ENCODE measurements at places on chromosomes 6 and 20. TPM values are rescaled to one million over a fixed set of nuclear protein-coding genes. Genes with fewer than 3 reads are reported as not detected.

The TLDC2 gene
- not detected for total RNA-seq

The BPI gene
- 0.91 TPM for total RNA-seq

The RSPO3 gene
- total RNA-seq, result 0.42 TPM

The MAP7 gene
- 0.15 TPM for total RNA-seq

The C4A gene
- total RNA-seq, result 5.6 TPM

The ADTRP gene
- total RNA-seq, result 1.4 TPM

The PTPRT gene
- not detected for total RNA-seq

The MYBL2 gene
- 51.2 TPM for total RNA-seq

The TSPO2 gene
- not detected for total RNA-seq

The LY6G5C gene
- 2.5 TPM for total RNA-seq

The MYCT1 gene
- total RNA-seq, result 0.37 TPM

The CYP21A2 gene
- not detected for total RNA-seq

The C6orf58 gene
- not detected for total RNA-seq

- no peak for DNase-seq
Measured at GRCh38 chr6:169145496-169145895, 108.2 kb downstream of the THBS2 start.

- no peak for DNase-seq
Measured at GRCh38 chr6:136492409-136492808, 57.8 kb downstream of the MAP7 start.

- DNase-seq, result no peak
Measured at GRCh38 chr6:138991206-138991605, 3.2 kb upstream of the REPS1 start.

- DNase-seq, result no peak
Measured at GRCh38 chr20:25083141-25083772, 1.3 kb upstream of the VSX1 start.

- DNase-seq, result no peak
Measured at GRCh38 chr20:20859510-20859909, 147.1 kb upstream of the RALGAPA2 start.

DNA sequence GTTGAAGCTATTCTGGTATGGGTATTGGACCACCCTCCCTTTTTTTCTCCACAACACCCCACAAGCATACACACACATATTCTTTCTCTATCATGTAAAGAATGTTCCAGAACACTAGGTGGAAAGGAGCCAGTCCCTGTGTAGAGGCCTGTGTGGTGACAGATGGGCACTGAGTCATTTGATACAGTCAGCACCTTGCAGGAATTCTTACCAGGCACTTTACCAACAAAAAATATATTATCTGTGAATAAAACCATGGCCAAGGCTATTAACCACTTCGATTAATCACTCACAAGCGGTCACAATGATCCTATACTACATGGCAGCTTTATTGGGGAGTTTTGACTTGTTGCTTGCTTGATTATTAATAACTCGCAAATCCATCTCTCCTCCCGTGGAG is 149.5 kb downstream of the BFSP1 start:
- peak; percentile 20 for DNase-seq

DNA sequence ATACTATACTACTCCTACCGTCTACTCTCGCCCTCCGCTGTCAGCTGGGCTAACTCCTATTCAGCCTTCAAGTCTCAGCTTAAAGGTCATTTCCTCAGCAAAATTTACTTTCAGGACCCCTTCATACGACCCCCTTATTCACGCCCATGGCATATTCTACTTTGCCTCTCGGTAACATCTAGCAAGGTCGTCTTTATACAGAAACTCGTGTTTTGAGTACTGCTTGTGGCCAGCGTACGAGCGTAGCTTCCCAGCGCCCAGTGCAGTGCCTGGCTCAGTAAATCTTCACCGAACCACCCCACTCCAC is 546 bp downstream of the CRNKL1 start:
- no peak for DNase-seq

- DNase-seq, result no peak
Measured at GRCh38 chr6:112021691-112022310, 32.1 kb upstream of the CCN6 start.

GRCh38 chr6:15921243-15921642 is 207.6 kb upstream of the MYLIP start:
- DNase-seq, result no peak

GRCh38 chr20:13105039-13105438 is 96.3 kb downstream of the SPTLC3 start:
- no peak for DNase-seq

- DNase-seq, result no peak
Measured at GRCh38 chr20:37163832-37164554, 15.1 kb upstream of the RPN2 start.

DNA sequence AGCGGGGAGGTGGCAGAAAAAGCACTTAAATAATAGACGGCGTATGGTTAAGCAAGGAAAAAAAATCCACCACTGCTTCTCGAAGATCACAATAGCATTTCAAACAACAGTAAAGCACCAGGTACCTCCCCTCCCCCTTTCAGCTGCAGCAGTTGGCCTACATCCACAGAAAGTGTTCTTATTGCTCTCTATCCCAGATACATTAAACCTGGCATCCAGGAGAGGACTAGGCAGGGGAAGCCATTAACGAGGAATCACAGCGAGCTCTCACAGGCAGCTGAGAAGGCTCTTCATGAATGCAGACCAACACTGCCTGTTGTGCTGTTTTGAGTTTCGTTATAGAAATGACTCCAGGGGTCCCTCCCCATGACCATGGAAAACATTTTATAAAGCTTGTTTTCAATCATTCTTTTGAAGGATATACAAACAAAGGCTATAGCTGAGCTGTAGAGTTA is 11.8 kb downstream of the FYN start:
- DNase-seq, result no peak

GRCh38 chr6:143233554-143234285 is 173.0 kb downstream of the AIG1 start:
- DNase-seq, result no peak

GRCh38 chr20:17782768-17783167 is 83.0 kb downstream of the BANF2 start:
- no peak for DNase-seq

- DNase-seq, result peak; percentile 38
Measured at GRCh38 chr20:12882832-12883506, 125.8 kb upstream of the SPTLC3 start.

GRCh38 chr6:113412589-113413357 is 444.4 kb upstream of the MARCKS start:
- DNase-seq, result peak; percentile 64

DNA sequence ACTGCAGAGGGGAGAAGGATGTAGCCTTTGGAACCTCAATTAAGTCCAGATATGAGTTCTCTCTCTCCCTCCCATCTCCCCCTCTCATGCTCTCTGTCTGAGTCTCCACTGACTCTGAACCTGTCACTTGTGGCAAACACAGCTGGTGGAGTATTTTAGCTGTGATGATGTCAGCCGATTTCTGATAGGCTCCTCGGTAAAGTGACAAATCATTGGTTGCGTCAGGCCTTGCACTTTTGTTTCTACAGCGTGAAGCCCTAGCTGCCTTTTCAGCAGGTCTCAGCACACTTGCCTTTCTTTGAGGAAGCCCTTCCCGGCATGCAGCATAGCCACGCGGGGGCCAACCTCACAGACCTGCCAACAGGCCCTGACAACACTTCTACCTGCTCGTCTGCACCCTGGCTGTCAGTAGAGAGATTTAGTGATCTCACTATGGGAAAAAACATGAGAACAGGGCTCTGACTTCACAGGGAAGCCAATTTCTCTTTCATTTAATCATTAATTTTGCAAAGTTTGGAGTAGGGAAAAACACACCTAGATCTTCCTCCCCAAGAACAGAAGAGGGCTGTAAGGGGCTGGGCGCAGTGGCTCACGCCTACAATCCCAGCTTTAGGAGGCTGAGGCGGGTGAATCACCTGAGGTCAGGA is 84.4 kb downstream of the GMPR start:
- DNase-seq, result peak; percentile 79

DNA sequence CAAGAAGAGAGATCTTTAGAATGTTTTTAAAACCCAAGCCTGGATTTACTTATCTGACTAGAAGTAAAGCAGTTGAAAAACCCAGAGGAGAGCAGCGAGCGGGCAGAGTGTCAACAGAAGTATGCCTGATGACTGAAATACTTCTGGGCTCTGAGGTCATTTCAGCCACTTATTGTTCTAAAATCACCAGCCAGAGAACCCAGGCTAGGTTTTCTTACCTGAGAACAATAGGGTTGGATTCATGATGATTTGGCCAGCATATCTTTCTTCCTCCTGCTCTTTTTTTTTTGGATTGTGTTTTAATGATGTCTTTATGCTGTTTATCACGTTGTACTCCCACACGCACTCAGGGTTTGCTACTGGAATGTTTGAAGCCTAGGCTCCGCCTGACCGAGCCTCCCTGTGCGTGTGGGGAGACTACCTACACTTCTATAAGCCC is 63.0 kb upstream of the KIF25 start:
- DNase-seq, result no peak
